ENCODE measurements at places on chromosomes 3 and 15. TPM values are rescaled to one million over a fixed set of nuclear protein-coding genes. Genes with fewer than 3 reads are reported as not detected.

DNA sequence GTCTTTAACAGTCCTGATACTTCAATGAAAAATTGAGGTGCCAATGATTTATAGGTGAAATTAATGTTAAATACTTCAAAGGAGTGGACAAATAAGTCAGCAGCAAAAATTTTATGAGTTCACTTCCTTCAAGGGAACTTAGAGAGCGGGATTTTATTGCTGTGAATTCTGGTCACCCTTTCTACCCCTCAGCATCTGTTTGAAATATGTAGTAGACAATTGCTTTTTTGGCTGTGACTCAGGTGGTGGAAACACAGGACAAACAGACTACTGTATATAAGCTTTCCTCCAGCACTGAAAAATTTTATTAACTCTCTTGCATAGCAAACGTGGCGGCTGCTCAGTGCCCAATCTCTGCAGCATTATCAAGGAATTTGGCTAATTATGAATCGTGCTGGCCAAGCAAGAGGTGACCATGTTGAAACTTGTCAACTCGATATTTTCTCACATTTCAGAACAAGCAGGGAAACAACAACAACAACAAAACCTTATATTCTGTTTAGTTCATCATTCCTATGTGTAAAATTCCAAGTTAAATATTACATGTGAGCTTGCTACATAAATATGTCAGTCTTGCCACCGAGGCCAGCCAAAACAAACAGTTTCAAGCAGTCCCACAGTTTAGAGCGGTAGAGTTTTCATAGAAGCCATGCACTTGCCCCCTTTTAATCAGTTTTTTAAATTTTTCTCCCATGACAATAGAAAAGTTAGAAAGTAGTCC lies 420.2 kb downstream of the FOXP1 start:
- no peak for DNase-seq

DNA sequence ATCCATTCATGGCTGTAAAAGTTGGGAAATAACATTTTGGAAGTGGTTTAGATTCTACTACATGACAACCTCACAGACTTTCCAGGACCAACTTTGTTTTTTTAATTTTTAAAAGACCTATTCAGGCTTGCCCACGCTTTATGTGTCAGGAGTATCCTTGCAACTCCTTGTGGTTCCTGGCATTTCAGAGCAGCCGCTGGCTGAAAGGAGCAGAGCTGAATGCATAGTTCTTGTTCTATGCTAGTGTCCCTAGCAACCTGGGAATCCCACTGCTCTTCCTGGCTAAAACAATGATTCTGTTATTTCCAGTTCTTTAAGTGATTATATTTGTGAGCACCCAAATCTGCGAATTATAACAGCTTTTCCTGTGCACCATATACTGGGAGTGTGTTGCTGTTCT lies 34.9 kb downstream of the CP start:
- no peak for DNase-seq

- DNase-seq: no peak
Measured at GRCh38 chr15:81194723-81195122, 2.0 kb upstream of the IL16 start.

- DNase-seq: no peak
Measured at GRCh38 chr3:29080967-29081366, 199.9 kb upstream of the RBMS3 start.

DNA sequence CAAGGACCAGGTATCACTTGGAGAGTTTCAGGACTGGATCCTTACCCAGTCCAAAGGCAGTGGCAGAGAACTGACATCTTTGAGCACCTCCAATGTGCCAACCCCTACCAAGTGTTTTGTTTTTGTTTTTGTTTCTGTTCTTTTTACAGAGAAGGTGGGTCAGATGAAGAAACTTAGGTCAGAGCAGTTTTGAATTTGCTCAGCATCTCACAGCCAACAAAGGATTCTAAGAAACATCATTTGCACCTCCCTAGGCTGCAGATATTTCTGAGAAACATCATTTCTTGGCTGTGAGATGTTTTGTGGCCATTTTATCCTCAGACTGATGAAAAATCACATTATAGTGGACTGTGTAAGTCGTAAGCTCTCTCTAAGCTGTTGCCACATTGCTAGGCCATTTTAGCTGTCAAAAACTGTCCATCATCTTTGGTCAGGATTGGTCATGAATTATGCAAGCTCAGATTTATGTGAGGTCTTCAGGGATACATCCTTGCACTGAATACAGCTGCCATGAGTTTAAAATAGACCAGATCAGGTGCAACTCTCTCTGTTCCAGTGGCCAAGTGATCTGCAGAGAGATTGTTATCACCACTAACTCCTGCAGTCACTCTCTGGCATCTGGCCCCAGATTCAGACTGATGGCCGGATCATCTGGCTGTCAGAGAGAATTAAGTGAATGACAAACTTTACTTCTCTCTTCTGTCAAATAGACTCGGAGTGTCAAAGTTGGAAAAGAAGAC lies 341.5 kb downstream of the EPHB1 start:
- no peak for DNase-seq

- no peak for DNase-seq
Measured at GRCh38 chr3:157063469-157063868, 96.5 kb downstream of the CCNL1 start.

DNA sequence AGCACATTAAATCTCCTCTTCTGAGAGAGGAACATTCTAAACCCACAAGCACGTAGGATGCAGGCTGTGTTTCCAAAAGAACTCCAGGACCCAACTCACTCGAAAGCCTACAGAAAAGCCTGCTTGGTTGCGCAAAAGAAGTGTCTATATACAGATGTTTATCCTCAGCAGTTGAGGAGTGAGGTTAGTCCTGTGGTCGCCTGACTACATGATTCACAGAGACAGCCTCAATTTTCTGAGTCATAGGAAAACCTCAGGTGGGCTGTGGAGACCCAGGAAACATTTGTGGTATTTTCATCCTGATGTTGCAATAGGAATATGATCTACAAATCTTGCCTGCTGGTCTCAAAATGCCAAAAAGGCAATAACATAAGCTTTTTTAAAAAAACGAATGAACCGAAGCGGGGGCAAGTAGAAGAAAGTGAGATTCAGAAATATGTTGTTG lies 183.8 kb upstream of the THRB start:
- DNase-seq: peak; percentile 61

DNA sequence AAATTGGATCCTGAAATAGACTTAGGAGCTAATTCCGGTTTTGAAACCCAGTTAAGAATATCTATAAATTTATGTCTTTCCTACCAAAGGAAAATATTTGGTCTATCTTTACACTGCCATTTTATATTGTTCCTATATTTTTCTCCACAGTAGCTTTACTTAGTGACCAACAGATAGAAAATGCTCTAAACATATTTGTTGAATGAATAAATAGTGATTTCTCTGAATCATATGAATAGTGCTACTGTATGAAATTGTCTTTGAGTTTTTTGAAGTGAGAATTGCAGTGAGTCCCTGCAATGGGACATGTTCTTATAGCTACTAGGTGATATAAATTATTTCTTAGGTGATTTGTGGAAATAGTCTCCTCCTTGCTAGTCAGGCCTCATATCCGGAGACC lies 18.5 kb upstream of the EID1 start:
- no peak for DNase-seq

GRCh38 chr3:80734483-80734882 lies 966.7 kb upstream of the ROBO1 start:
- no peak for DNase-seq

- no peak for DNase-seq
Measured at GRCh38 chr15:101003081-101003480, 83.9 kb downstream of the LRRK1 start.

GRCh38 chr3:164903820-164904451 lies 174.4 kb downstream of the SI start:
- DNase-seq: no peak

- DNase-seq: no peak
Measured at GRCh38 chr3:146416366-146416765, 53.0 kb downstream of the PLSCR2 start.

GRCh38 chr15:37995461-37996347 lies 61.3 kb downstream of the TMCO5A start:
- DNase-seq: peak; percentile 39

DNA sequence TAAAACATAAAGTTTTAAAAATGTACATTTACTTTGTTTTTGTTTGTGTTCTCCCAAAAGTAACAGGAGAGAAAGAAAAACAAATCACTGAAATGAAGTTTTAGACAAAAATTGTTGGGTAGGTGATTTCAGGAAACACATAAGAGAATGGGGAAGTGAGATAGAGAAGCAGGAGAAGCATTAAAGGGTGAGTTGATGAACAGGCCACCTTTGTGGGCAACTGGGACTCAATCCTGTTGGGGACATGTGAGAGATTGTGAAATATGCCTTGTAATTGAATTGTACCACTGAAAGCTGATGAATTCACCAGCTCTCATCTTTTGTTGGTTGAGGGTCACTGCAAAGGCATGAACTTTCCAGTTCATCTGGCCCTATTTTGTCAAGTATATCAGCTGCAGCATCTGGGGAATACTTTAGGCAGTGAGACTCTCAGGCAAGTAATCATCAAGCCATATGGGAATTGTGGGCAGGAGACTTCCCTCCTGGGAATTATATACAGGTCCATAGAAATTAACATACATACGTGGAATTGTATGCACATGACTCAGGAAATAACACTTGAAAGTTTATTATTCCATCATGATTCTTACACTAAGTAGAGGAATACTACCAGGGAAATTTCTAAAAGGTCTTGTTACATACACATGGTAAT lies 181.0 kb downstream of the ZBBX start:
- DNase-seq: peak; percentile 15

GRCh38 chr15:92095693-92096092 lies 242.2 kb downstream of the SLCO3A1 start:
- DNase-seq: no peak

DNA sequence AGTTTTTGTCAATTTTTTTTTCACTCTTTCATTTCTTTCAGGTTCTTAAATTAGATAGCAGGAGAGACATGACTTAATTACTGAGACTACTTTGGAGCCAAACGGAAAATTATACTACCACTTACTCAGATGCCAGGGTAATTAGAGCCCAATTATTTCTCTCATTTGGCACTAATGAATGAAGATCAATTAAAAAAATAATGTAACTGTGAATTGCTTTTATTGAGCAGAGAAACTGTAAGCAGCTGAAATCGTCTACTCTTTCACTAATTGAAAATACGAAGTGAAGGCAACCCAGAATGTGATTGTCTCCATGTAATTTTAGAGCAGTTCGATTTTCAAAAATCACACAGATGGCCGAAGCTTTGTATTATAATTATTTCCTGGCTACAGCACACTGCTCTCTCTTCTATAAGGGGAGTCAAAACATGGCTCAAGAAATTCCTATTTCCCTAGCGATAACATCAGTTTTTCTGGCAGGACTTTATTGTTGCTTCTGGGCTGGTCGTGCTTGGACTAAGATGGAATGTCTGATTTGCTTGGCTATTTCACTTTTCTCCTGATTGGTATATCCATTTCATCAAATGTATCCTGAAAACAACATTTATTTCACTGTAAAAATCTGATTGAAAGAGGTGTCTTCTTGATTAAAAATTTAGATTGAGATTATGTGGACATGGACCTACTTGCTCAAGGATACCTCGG lies 55.8 kb upstream of the PDZRN3 start:
- DNase-seq: no peak

DNA sequence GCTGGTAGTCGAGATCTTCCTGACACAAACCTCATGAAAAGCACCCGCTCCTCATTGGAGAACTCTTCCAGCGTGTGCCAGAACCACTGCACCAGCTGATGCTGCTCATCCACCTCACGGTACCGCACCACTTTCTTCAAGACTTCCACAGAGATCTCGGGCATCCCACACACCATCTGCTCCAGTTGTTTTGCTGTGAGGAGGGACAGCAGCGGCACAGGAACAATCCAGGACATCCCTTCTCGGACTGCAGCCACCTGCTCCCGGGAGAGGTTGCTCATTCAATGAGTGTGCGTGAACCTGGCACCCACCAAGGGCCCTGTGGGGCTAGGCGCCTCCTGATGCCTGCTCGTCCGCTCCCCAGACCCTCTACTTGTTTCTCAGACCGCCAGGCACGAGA lies 15.1 kb downstream of the FBXL22 start:
- DNase-seq: no peak

DNA sequence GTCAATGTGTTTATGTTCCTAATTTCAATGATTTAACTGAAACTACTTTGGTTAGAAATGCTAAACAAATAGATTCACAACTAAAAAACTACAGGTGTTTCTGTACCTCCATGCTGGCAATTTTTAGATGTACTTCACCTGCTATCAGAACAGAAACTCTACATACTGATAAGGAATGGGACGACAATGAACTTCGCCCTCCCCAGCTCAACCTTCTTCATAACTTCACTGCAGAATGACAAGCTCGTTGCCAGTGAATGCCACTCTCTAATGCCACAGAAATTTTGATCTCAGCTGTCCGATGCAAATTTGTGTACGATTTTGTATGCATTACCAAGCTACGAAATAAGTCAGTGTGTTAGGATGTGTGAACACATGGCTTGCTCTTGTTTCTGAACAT lies 133.4 kb downstream of the FOXP1 start:
- DNase-seq: no peak

GRCh38 chr3:195042743-195043606 lies 228.0 kb downstream of the XXYLT1 start:
- no peak for DNase-seq

GRCh38 chr3:16365491-16366128 lies 100.6 kb downstream of the OXNAD1 start:
- DNase-seq: no peak

- DNase-seq: no peak
Measured at GRCh38 chr3:127411083-127411727, 123.4 kb upstream of the PRR20G start.

DNA sequence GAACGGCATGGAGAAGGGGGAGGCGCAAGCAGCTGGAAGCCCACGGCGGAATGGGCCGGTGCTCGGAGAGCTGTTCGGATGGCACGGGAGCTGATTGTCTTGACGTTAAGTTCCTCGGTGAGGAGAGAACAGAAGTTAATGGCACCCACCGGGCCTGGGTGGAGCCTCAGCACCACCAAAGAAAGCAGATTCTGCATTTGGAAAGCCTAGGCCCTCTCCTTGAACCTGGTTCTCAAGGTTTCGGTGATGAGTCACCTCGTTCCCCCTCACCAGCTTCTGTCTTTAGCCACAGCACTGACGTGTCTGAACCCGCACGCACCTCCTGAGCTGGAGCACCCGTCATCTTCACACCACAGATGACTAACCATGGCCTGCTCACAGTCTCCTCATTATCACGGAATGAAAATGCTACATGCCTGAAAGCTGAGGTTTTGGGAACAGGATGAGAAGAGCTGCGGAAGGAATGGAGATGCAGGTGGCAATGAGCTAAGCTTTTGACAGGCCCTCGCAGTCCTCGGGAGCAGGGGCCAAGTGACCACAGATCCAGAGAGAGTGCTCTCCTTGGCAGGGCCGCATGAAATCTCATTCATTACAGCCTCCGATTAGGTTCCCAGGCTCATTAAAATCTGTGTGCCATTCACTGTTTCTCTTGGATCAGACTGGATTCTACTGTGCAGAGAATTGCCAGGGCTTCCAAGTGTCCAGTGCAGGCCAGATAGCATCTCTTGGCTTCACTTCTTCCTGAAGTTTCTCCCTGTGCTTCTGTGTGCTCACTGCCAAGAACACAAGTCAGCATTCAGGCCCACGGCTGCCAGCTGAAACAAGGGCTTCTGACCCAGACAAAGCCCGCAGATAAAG lies 96.3 kb upstream of the DLG1 start:
- peak; percentile 88 for DNase-seq

- DNase-seq: no peak
Measured at GRCh38 chr15:89826671-89827655, 12.3 kb upstream of the ANPEP start.

Gene ARPP21
- not detected for total RNA-seq

Gene CYP1A1
- total RNA-seq: 0.14 TPM

Gene LRRC31
- total RNA-seq: 0.14 TPM

Gene SRGAP3
- 0.51 TPM for total RNA-seq

Gene AMIGO3
- 0.07 TPM for total RNA-seq

Gene CLASP2
- total RNA-seq: 23.7 TPM

Gene TNFAIP8L3
- not detected for total RNA-seq

Gene ITGA11
- total RNA-seq: 1.6 TPM

Gene FNDC3B
- total RNA-seq: 37.3 TPM

Gene CCR9
- 0.17 TPM for total RNA-seq

Gene SLC2A2
- total RNA-seq: not detected

All from epithelial cell of proximal tubule (primary cell).